ENCODE measurements at places on chromosomes 7 and 10.

- no peak for DNase-seq
Observed at GRCh38 chr7:1542841-1543747, 12.6 kb downstream of the MAFK start.

DNA sequence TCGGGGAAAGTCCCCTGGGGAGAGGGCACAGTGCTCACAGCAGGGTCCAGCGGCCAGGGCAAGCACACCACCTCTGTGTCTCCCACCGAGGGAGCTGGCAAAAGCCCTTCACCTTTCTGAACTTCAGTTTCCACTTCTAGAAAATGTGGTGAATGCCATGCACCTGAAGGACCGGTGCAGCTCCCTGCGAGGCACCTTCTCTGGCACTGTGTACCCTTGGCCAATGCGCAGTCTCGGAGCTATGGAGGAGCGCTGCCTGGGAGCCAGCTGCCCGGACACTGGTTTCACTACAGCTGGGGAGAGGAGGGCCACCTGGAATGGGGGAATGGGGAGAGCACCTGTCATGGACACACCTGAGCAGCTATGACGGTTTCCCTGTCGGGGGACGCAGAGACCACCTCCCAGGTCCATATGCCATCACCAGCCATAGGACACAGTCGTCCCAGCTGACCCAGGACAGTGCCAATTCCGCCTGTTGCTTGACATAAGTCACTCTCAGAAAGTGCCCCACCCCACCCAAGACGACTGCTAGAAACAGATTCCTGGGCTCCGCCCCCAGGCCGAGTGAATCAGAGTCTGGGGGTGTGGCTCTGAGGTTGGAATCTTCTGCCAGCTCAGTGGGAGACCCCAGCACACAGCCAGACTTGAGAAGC lies 16.8 kb downstream of the RASGEF1A start:
- no peak for DNase-seq

DNA sequence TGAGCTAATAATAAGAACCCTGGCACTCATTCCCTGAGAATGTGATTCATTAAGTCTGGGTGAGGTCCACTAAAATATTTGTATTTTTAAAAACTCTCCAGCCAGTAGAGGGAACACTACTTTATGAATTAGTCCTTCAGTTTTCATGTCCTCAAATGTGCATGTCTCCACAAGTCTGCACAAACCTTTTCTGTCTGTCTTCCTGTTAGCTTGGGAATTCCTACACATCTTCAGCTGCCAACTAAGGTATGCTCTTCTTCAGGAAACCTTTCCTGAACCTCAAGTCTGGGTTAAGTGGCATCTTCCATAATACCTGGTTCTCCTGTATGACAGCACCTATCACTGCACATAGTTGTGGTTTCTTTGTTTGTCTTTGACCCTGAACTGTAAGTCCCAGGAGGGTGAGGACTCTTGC lies 119.6 kb upstream of the MKX start:
- DNase-seq = peak; percentile 25

- peak; percentile 25 for DNase-seq
Observed at GRCh38 chr7:6375348-6376101, 72.2 kb downstream of the DAGLB start.

DNA sequence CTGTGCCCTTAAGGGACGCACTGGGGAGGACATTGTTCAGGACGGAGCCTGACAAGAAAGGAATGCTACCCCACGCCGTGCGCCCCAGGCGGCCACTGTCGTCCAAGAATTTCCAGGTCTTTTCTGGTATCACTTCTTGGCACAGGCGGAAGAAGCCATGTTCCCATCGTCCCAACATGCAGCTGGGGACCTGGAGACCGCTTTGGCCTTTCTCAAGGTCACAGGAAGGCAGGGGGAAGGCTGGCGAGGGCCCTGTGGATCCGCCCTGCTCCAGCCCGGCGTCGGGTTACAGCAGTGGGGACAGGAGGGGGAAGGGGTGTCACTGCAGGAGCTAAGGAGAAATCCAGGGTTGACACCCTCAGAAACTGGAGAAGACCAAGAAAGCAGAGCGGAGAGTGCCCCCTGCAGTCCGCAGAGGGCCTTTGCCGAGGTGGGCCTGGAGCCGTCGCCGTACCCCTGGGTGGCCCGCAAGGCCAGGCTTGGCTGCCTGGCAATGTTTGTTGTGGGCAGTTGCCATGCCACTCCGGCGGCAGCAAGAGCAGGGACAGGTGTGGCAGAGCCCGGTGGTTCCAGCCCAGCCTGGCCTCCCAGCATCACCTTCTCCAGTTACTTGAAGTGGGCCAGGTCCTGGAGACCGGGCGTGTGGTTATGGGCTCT lies 104.1 kb downstream of the LHPP start:
- no peak for DNase-seq

DNA sequence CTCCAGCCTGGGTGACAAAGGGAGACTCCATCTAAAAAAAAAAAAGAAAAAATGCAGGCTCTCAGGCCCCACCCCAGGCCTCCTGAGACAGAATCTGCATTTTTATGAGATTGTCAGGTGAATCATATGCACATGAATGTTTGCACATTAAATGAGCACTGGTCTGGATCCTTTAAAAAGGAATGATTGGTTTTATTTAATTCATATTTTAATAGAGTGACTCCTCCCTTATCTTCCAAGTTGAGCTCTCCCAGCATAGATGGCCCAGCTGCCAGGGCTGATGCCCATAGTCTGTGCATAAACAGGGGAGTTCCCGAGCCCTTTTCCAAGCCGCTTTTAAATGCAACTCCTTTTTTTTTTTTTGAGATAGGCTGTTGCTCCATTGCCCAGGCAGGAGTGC lies 28.5 kb downstream of the CUX1 start:
- no peak for DNase-seq

DNA sequence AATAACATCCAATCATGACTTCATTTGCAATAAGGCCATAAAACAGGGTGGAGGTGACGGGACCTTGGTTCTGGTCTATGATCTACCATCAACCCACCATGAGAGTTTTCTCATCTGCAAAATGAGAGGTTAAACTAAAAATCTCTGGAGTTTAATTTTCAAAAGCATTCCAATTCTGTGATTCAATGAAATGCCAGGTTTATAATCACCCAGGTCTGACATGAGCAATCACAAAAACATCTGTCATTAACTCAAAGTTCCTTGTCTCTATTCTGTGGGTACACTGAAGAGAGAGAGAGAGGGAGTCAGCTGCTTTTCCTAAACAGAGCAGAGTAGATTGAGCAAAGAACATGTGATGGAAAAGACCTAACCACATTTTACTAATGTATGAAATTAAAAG lies 75.4 kb downstream of the NUDCD3 start:
- peak; percentile 62 for DNase-seq

DNA sequence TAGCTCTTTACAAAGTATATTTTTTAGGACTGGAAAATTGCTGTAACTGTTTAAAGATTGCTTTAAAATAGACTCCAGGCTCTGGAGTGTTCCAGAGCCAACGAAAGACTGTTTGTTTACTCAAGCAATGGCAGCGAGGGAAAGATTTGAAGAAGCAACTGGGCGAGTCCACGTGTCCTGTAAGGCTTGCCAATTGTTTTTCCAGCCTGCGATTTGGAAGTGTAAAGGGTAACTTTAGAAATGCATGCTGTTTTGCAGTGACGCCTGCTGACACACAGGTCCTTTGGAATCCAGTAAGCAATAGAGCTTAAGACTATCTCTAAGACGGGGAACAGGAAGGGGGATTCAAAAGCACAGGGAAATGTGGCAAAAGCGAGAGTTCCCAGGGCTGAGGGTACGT lies 55.8 kb downstream of the TACC2 start:
- DNase-seq = no peak

DNA sequence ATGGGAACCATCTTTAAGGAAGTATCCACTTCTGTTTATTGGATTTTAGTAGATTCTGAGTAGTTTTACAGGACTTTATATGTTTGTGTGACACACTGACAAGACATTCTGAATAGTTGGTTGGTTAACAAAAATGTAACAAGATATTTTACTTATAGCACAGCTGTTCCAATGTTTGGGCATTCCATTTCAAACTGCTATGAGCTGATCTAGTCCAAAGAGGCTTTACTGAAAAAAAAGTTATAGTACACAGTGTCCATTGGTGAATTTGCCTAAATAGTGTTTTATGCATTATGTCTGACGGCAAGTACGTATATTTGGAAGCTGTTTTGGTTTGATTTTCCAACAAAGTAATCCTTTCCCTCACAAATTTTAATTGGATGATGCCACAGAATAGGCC lies 99.1 kb downstream of the SAMD9 start:
- DNase-seq = peak; percentile 67

DNA sequence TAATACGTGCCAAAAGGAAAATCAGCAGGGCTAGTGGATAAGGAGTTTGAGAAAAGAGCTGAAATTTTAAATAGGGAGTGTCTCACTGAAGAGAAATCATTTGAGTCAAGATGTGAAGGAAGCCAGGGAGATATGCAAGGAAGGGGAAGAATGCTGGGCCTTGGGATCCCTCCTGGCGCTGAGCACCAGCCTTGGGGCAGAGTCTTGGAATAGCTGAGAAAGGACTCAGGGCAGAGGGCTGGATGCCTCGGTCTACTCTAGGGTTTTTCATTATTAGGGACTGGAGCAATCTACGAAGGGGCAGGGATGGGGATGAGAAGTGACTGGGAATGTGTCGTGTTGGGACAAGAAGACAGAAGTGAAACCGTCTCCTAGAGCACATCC lies 484 bp downstream of the ZWINT start:
- DNase-seq = no peak

GRCh38 chr10:58743466-58744115 lies 230.9 kb downstream of the BICC1 start:
- peak; percentile 74 for DNase-seq

- peak; percentile 48 for DNase-seq
Observed at GRCh38 chr7:5450549-5451327, 27.1 kb upstream of the TNRC18 start.

- DNase-seq = no peak
Observed at GRCh38 chr10:129509155-129509554, 42.1 kb downstream of the MGMT start.

DNA sequence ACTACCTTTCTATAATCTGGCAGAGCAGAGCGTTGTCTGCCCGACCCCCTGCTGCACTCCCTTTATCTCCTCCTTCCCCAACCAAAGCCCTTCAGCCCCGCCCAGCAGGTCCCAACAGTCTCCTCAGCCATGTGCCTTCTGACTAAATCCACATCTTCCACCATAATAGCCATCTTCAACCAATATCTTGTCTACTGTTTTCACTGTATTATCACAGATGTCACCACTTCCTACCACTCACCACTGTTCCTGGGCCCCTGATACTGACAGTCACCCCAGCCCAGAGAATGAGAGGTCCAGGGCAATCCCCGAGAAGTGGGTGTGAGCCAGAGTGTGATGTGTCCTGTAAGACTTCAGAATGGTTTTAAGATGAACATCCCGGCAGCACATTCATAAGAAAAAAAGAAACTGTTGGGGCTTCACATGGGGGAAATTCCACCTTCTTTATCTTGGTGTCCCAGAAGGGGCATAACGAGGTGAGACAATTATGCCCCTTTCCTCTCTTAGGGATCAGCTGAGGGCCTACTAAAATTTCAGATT lies 25.3 kb downstream of the CCDC6 start:
- DNase-seq = no peak

GRCh38 chr10:3692387-3692999 lies 92.5 kb downstream of the KLF6 start:
- DNase-seq = no peak

DNA sequence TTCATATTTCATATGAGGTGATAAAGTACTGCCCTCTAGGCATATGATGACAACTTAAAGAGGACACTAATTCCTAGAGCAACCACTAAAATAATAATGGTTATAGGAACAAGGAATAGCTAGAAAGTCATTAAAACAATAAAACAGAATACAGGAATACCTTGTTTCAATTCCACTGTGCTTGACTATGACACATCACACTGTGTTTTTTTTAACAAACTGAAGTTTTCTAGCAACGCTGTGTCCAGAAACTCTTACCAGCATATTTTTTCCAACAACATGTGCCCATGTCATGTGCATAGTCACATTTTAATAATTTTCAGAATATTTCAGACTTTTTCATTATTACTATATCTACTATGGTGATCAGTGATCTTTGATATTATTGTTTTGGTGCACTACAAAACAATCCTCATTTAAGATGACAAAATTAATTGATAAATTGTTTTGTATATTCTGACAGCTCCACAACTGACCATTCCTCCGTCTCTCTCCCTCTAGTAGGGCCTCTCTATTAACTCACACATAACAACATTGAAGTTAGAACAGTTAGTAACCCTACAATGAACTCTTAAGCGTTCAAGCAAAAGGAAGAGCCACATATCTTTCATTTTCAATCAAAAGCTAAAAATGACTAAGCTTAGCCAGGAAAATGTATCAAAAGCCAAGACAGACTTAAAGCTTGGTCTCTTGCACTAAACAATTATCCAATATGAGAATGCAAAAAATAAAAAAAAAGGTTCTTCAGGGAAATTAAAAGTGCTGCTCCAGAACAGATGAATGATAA lies 85.8 kb downstream of the SNX13 start:
- DNase-seq = no peak

GRCh38 chr7:42380401-42380800 lies 143.4 kb upstream of the GLI3 start:
- peak; percentile 82 for DNase-seq

GRCh38 chr7:143015084-143015483 lies 11.8 kb downstream of the OR9A2 start:
- DNase-seq = no peak

- peak; percentile 91 for DNase-seq
Observed at GRCh38 chr10:66837990-66838389, 87.8 kb upstream of the LRRTM3 start.

DNA sequence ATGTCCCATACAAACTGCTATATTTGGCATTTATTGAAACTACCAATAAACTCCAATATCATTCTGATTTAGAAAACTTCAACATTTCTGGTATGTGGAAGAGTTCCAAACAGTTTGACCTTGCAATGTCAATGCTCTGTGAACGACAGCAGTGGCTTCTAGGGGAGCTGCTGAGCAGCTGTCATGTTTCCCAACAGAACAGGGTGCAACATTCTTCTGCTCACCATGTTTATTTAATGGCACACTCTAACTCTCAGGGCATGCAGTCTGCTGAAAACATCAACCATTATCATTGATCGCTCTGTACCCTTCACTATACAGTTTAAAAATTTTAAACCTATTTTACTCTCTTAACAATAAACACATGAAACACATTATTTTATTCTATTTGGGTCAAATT lies 25.9 kb downstream of the LMOD2 start:
- DNase-seq = no peak

GRCh38 chr10:132705943-132706342 lies 80.0 kb downstream of the NKX6-2 start:
- no peak for DNase-seq

DNA sequence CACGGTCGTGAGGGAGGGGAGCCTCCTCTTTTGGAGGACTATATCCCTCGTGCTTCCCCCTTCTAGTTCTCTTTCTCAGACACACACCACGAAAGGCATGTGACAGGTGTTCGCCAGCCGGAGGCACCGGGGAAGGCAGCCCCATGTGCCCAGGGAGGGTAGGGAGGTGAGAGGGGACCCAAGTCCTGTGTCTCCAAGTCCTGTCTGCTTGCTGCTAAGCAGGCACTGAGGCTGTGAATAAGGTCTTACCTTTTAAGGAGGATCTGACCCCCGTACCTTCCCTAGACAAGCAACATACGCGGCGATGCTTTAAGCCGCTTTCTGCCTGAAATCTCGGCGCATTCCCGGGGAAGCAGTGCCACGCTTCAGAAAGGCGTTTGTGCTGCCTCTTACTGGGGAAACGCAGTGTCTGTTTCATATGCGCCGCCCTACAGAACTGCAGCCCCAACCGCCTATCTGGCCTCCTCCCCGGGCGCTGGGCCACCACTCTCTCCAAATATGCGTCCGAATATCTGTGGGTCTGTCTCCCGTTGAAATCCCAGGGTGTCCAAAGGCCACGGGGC lies 770 bp downstream of the PLXNA4 start:
- peak; percentile 65 for DNase-seq

- no peak for DNase-seq
Observed at GRCh38 chr7:148774471-148774870, 75.8 kb downstream of the CUL1 start.

- DNase-seq = peak; percentile 11
Observed at GRCh38 chr10:123007558-123008354, 839 bp downstream of the IKZF5 start.

Data from fibroblast of upper back skin (primary cell).